ENCODE measurements at places on chromosomes 11 and 22.

DNA sequence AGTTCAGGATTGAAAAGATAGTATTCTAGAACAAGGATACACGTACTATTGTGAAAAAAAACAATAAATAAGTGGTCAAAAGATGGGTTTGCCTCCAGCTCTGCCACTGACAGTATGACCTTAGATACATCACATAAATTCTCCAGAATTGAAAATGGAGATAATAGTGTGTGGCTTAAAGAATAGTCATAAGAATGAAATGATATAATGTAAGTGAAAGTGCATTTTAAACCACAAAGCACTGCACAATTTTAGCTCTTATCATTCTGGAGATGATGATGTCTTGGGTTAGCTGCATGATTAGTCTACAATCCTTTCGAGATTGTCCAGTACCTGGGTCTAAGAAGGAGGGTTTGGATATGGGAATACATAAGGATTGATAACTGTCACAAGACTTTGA is 21.9 kb upstream of the CEP295 start:
- DNase-seq, result no peak

GRCh38 chr11:117299351-117300282 is 8.5 kb downstream of the BACE1-AS start:
- no peak for DNase-seq

- DNase-seq, result no peak
Observed at GRCh38 chr22:34099278-34099677, 179.0 kb upstream of the LARGE1 start.

GRCh38 chr11:1675536-1676228 is 21.3 kb upstream of the KRTAP5-6 start:
- no peak for DNase-seq

DNA sequence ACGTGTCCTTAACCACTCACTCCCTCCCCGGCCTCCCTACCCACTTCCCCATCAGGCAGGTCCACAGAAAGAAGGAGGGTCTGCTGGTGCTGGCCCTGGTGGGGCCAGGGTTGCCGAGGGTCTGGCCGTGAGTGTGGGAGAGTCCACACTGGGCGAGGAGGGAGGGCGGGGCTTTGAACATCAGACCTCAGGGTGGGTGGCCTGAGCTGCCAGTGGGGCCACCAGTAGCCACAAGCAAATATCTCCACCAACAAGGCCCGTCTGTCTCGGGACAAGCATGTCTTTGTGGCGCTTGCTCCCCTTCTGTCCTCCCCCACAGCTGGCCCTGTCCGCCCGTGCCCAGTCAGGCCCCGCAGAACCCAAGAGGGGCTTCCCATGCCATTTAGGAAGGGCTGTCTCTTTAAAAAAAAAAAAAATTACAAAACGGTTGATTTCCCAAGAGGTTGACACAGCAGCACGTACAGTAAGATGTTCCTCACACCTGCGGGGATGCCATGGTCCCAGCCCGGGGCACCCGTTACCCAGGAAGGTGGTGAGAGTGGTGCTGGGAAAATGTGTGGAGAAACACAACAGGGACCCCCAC is 17.7 kb upstream of the TALDO1 start:
- no peak for DNase-seq

- no peak for DNase-seq
Observed at GRCh38 chr11:32002311-32002710, 88.6 kb upstream of the RCN1 start.

DNA sequence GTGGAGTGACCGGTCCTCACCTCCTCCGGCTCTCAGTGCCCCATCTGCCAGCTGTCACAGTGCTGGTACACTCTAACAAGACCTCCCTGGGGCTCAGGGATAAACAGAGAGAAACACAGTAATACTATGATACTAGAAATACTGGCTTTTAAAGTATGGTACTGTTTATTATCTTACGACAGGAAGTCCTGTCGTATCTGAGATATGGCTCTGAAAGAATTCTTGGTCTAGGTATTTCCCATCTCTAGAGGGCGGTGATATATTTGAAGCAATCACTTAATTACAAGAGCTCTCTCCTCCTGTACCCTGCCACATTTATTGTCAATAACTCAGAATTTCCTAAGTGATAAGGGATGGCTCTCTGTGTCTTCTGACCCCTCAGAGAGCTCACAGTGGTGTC is 119.1 kb downstream of the RRM1 start:
- no peak for DNase-seq
